ENCODE measurements at places on chromosomes 13 and 19. TPM values are rescaled to one million over a fixed set of nuclear protein-coding genes. Genes with fewer than 3 reads are reported as not detected.

The CPAMD8 gene
- 14.0 TPM for total RNA-seq

DNA sequence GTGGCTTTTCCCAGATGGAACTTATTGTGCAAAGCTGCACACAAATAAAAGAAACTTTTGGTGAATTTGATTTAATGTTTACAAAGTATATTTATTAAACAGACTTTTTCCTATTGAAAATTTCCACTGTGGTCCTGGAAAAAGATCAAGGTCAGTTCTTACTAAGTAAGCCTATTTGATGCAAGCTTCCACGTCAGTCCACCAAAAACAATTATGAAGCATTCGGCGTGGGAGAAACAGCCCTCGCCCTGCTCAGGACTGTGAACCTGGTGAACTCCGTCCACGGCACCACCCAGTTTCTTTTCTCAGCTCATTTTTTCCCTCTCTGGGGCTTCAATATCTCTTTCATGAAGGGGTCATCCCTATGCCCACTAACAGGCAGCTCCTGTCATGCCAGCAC, 149.8 kb downstream of the EFNB2 start:
- DNase-seq = no peak

The SF3A2 gene
- total RNA-seq = 35.6 TPM

DNA sequence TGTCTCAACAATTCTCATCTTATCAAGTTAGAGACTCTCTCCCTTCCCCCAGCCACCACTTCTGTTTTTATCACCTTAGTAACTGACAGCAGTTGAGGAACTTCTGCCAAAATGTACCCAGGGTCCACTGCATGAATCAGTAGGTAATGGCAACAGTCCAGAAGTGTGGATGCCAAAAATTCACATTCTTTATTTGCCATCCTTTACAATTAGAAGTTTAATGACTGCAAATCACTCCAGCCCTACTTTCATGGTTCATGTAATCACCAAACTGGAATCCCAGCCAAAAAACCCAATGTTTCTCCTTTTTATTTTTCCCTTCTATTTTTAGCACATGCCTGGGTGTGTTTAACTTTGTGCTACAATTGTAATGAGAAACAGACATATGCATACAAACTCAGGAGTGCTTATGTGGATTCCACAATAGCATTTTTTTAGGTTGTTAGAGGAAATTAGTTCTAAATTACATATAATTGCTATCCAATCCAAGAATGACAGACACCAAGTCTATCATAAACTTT, 243.5 kb downstream of the RGCC start:
- DNase-seq = no peak

GRCh38 chr13:72864142-72865011, 82.4 kb downstream of the PIBF1 start:
- no peak for DNase-seq

GRCh38 chr13:56412856-56413255, 727.9 kb upstream of the PRR20A start:
- DNase-seq = no peak

- no peak for DNase-seq
These were observed 2.0 kb downstream of the EVI5L start for GRCh38 chr19:7832009-7832408.

The C1QTNF9B gene
- total RNA-seq = not detected

The LPAR2 gene
- 27.0 TPM for total RNA-seq

The RGCC gene
- 68.2 TPM for total RNA-seq

DNA sequence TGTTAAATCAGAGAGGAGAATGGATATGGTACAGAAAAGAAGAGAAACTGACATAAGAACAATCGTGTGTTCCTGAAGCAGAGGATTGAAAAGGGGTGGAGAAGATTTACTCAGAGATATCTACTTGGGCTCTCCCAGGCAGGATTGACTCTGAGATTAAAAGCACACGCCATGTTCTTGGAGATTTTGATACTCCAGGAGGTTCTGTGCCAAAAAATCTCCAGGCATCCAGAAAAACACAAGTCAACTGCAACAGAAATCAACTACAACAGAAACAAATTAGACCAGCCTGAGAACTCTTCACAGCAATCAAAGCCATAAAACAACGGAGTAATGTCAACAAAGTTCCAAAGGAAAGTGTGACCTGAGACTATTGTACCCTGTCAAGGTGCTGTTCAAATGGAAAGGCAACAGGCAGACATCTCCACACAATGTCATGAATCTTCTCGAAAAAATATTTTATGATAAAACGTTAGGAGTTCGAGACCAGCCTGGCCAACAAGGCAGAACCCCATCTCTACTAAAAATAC, 104.2 kb downstream of the UBL3 start:
- no peak for DNase-seq
